ENCODE measurements at places on chromosomes 11 and 22.

DNA sequence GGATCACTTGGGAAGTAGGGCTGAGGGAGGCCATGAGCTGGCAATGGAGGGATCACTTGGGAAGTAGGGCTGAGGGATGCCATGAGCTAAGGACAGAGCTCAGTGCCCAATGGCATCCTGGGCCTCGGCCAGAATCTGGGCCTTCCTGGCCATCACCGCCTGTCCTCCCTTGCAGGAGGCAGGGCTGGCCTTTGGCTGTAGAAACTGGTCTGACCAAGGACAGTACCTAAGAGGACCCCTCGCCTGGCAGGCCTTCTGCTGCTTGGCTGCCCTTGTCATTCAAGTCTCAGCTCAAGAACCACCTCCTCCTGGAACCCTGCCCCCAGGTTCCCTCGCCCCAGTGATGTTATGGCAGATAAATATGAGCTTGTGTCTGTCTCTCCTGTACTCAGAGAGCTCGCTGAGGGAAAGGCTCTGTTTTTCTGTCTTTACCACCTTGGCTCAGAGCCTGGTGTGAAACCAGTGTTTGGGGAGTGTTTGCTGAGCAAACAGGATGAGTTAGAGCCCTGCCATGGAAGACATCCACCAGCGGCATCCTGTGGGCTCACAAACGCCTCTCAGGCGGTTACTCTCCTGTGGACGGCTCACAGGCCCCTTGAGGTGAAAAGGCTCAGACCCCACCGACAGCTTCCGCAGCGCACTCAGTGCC, 19.3 kb upstream of the RASL10A start:
- no peak for DNase-seq

DNA sequence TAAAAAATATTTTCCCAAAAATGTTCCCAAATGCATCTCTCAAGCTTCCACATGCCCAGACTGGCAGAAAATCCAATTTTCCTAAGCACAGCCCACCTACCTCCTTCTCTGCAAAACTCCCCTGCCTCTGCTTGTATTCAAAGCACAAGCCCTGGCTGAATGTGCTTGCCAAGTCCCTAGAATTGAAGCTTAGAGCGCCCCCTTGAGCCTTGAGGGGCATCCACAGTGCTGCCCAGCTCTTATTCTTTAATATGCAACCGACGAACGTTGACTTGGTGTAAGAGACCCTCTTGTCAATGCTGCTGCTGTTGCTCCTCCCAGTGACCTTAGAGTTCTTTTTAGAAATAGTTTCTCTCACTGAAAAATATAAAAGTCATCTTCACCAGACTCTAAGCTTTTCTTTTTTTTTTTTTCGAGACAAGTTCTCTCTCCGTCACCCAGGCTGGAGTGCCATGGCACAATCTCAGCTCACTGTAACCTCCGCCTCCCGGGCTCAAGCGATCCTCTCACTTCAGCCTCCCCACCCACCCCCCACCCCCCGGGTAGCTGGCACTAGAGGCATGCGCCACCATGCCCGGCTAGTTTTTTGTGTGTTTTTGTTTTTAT, 63.5 kb upstream of the CAPRIN1 start:
- peak; percentile 83 for DNase-seq

DNA sequence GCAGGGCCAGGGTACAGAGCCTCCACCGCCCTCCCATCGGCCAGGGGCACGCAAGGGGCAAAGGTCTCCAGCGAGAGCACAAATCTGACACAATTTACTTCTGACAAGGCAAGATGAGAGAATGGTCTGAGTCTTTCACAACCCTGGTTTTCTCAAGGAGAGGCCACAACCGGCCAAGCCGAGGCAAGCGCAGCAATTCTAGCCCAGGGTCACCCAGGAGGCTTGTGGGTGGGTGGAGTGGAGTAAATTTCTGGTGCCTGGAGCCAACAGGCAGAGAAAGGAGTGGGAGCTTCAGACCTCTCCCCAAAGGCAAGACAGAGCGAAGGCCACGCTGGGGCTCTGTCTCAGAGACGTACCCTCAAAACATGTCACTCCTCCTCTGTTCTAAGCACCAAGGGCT, 9.3 kb downstream of the LARGE2 start:
- DNase-seq: peak; percentile 25

- DNase-seq: no peak
Observed at GRCh38 chr11:71240061-71240690, 12.2 kb downstream of the SHANK2 start.

- no peak for DNase-seq
Observed at GRCh38 chr11:130876931-130877915, 39.1 kb downstream of the SNX19 start.

DNA sequence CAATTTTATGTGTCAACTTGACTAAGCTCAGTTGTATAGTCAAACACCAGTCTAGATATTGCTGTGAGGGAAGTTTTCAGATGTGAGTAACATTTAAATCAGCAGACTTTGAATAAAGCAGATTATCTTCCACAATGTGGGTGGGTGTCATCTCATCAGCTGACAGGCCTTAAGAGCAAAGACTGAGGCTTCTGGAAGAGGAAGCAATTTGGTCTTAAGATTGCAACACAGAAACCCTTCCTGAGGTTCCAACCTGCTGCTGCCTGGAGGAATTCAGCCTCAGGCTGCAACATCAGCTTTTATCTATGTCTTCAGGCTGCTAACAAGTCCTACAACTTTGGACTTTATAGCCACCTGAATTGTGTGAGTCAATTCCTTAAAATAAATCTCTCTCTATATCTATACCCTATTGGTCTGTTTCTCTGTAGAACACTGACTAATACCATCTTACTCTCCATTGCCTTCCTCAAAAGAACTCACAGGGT, 277.2 kb upstream of the PLET1 start:
- peak; percentile 94 for DNase-seq

- DNase-seq: no peak
Observed at GRCh38 chr11:94988748-94989147, 15.2 kb downstream of the KDM4D start.

DNA sequence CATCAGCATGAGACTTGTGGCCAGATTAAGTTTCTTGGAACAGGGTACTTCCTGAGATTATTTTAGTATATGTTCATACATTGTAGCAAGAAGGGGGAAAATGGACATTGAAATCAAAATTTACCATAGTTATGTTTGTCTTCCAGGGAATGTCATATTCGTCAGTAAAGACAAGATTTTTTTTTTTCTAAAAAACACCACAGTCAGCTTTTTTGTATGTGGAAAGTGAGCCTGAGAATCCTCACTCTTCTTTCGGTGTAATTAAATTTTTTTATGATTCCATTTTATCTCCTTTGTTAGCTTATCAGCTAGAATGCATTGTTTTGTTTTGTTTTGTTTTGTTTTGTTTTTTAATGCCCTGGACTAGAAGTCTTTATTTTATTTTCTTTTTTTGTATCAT, 31.5 kb upstream of the LIPT2 start:
- no peak for DNase-seq

- no peak for DNase-seq
Observed at GRCh38 chr22:50737728-50738648, at the start of gene ACR. ACR (plus strand) TSS chr22:50738204; CDS start chr22:50738236, 32 bp downstream.

DNA sequence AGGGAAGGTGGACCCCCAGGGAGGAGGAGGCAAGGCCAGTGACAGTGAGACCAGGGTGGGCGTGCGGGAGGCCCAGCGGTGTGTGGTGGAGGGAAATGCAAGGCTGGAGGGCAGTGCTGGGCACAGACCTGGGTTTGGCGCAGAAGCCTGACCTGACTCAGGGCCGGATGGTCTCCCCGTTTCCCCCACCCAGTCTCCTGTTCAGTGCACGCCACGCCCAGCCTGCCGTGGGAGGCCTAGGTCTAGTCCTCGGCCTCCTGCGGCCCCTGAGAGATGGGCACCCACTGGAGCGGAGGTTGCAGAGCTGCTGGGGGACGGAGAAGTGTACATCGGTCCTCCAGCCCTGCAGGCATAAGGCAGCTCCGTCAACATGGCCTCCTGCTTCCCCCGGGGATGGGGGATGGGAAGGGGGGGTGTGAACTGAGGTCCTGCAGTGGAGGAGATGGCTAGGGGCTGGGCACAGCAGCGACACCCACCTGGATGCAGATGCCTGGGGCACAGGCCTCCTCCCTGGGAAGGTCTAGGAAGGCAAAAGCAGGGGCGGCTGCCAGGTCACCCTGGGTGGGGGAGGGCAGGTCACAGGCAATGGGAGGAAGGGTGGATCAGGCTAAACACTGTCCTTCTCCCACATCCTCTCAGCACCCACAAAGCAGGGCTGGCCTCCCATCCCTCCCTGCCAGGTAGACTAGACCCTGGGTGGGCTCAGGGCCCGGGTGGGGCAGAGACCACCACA, 15.9 kb downstream of the IL17REL start:
- DNase-seq: no peak

DNA sequence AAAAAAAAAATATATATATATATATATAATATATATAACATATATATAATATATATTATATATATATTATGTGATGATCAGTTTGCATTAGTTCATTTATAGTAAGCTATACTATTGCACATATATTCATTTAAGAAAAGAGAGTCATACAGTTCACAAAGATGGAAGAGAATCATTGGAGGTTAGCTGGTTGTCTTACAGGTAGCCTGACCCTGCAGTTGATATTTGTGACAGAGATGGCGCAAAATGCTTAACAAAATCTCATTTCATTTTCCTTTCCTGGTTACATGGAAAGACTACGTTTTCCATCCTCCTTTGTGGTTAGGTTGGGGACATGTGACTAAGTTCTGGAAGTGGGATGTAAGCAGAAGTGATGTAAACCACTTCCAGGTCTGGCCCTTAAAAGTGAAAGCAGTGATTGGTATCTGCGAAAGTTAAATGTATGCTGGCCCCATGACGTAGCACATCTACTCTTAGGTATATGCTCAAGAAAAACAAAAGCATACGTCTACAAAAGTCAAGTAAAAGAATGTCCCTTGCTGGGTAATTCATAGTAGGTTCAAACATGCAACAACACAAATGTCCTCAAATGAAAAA, 7.2 kb upstream of the TMEM135 start:
- DNase-seq: peak; percentile 40

DNA sequence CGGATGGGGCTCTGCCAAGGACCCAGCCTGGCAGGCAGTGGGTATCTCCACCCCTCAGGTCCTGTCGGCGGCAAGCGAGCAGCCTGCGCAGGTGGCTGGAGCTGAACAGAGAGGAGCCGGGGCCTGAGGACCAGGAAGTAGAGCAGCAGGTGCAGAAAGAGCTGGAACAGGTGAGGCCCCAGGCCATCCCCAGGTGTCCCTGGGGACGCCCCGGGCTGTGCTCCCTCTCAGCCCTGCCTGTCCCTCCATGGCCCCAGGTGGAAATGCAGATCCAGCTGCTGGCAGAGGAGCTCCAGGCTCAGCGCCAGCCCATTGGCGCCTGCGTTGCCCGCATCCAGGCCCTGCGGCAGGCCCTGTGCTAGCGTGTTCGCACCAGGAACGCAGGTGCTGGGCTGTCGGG, 44.0 kb downstream of the PISD start:
- no peak for DNase-seq

GRCh38 chr22:28883657-28883916, 215 bp downstream of the ZNRF3 start:
- DNase-seq: no peak

GRCh38 chr11:117143390-117143789, 697 bp upstream of the PAFAH1B2 start:
- peak; percentile 25 for DNase-seq

GRCh38 chr11:117466966-117467365, 139.3 kb downstream of the CEP164 start:
- DNase-seq: no peak

DNA sequence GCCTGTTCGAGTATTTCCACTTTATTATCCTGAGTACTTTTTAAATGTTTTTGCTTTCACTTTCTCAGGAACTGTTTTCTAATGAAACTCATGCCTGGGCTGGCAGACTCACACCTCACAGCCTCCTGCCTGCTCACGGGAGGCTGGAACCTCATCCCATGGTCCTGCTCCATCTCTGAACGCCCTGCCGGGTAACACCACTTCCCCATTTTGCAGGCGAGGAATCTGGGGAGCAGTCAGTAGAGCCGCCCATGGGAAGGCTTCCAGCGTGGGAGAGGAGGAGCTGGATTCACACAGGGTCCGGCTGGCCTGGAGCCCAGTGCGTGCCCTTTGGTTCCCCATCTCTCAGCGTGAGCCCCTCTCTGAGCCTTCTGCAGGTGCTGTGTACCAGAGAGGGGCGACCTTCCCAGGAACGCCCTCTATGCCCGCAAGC, 53.6 kb downstream of the SCUBE1 start:
- DNase-seq: peak; percentile 44

DNA sequence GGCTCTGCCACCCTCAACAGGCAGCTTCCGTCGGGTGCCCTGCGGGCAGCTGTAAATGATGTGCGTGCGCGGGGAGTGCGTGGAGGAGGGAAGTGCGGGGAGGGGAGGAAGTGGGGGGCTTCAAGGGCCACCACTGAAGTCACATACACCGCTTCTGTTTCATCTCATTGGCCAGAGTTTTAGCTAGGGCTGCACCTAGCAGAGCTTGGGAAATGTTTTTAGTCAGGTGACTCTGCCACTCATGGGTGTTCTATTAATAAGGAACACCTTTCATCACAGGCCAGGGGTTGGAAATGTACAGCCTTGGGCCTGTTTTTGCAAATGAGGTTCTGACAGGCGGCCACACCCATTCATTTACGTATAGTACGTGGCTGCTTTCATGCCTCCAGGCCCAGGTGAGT, 14.6 kb downstream of the FAM118A start:
- DNase-seq: no peak

All from inflammatory macrophage (primary cell).